ENCODE measurements at places on chromosomes 1 and 21.

DNA sequence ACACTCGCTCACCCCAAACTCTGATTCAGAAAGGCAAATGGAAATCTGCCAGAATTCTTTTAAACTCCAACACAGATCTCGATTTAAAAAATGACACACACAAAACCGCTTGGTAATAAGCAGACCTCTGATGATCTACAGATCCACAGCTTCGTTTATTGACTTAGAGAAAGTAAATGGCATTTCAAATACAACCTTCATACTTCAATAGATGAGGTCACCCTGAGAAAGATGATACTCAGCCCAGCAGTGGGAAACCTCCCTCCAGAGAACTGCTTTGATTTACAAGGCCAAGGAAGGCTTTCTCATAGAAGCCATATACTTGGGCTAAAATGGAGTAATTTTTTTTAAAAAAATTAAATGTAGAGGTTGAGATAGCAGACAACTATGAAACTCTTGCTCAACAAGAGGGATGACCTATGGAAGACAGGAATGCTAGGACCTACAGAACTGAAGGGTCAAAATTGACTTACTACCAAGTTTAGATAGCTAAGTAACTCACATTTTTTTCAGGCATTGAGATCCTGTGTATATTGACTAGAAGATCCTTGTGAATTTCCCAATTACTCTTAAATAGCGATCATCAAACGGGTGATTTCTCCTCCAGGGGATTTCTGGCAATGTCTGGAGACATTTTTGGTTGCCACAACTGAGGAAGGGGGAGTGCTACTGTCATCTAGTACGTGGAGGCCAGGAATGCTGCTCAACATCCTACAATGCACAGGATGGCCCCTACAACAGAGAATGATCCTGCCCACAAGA lies 143.9 kb downstream of the CLIC6 start:
- no peak for DNase-seq

DNA sequence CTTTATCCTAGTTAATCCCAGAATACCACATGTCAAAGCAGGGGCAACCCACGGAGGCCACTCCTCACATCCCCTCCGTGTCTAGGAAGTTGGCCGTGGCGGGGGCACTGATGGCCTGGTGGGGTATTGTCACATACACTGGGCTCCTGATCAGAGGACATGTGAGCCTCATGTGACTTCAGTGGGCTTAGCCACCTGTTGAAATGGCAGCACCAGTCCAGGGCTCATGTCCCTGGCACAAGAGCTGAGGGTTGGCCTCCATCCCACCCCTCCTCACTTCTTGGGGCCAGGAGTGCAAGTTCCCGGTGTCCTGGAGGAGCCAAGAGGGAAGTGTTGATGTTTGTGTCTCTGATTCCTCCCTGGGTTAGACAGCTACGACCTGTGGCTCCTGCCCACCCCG lies 313.4 kb downstream of the CAMTA1 start:
- no peak for DNase-seq

DNA sequence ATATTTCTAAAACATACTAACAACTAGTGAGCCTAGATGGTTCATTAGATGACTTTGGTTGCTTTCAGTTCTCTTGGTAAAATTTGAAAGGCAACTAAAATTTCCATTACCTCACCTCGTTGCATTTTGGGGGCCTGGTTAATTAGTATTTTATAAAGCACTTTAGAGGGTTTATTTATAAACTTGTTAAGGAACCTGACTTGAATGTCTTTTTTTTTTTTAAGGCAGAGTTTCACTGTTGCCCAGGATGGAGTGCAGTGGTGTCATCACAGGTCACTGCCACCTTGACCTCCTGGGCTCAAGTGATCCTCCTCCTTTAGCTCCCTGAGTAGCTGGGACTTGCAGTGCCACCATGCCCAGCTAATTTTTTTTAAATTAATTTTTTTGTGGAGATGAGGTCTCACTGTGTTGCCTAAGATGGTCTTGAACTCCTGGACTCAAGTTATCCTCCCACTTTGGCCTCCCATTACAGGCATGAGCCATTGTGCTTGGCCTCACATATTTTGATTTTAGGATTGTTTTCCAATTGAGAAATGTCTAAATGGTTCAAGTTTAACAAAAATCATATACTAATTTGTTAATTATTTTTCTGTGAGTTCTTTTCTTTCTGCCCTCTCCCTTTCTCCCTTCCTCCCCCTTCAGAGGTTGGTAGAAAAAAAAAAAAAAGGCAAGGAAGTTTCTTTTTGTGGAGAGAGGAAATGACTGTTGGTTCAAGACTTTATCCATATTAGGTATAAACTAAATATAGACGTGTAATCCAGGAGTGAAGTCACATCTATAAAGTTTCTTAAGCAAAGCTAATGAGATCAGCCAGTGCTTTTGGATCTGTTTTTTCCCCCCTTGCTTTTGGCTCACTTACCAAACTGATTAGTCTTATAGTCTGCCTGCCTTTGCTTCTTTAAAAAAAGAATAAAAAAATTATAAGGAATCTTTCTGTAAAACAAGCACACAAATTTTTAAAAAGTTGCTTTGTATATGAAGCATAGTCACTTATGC lies 24.7 kb downstream of the CLIC4 start:
- DNase-seq = no peak

DNA sequence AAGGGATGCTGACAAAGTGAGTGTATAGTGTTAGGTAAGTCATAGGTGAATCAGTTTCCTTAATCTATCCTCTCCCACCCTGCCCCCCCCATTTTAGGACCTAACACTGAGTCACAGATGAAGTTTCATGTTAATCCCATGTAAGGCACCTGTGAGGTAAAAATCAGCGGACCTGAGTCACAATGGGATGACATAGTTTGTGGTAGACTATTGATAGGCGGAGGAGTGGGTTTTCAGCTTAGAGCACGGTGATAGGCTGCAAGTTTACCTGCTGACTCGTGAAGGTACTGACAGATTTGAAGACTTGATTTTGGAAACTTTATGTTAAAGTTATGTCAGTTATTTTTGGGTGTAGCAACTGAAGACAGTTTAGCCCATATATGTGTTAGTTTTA lies 1.7 kb downstream of the TOR1AIP1 start:
- peak; percentile 28 for DNase-seq

DNA sequence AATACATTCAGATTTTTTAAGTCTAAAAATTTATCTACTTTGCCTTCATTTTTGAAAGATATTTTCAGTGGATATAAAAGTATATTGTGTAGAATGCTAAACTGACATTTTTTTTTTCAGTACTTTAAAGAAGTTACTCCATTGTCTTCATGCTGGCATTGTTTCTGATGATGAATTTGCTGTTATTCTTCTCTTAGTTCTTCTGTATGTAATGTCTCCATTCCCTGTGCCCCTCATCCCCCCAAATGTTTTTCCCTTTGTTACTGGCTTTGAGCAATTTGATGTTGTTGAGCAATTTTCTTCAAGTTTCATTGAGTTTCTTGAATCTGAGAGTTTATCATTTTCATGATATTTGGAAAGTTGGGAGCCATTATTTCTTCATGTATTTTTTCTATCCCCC lies 20.8 kb upstream of the VANGL1 start:
- DNase-seq = no peak

DNA sequence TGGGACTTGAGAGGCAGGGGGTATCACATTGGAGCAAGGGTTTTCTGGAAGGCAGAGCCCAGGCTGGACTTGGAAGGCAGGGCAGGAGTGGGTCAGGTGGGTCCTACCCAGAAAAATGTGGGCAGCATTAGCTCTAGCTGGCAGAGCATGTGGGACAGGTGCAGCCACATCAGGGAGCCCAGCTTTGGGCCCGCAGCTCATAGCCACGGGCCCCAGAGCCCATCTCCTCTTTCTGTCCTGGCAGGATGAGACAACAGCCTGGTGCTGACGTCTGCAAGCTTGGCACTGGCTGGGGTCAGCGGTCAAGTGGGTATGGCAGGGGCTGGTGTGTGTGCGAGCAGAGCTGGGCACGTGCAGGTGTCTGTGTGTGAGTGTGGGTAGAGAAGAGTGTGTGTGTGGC lies 154.7 kb downstream of the GRIK3 start:
- no peak for DNase-seq

DNA sequence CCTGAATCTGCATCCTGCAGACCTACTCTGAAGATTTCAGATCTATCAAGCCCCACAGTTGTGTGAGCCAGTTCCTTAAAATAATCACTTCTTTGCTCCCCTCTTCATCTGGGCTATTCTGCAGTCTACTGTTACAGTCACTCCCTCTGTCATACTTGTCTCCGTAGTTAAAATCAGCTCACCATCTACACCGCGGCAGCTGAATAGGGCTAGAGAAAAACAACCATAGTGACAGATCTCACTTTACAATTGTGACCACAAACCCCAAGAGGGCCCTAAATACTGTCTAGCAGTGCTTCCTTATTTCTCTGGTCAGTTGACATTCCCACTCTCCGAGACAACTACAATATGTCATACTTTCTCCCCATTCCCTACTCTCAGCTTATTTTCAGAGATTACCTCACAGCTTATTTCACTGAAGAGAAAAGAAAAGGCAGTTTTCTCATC lies 12.9 kb downstream of the DESI2 start:
- DNase-seq = no peak
